NCI-H524 (cell line): ENCODE measurements at places on chromosomes 12 and 14.
A peak's percentile ranks its signal among the peaks of the same experiment; 100 is the strongest.

GRCh38 chr12:99706736-99707473 lies 59.4 kb downstream of the GARIN6 start:
- DNase-seq: no peak

DNA sequence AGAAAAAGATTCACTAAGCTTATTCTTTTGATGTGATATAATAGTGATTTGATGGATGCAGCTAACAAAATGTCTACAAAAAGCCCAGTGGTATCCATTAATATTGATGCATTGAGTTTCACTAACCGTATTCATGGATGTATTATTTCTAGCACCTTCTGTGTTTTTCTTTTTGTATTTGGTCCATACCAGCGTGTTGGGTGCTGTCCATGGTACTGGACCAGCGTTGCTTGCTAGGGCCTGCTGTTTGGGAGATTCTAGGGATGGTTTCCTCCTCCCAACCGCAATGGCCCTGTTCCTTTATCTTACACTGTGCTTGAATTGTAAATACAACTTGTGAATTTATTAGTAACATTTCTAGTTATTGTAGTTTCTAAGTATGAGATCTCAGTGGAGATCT lies 31.7 kb downstream of the ANO4 start:
- DNase-seq: no peak

GRCh38 chr14:104778694-104779331 lies 16.7 kb downstream of the AKT1 start:
- no peak for DNase-seq

GRCh38 chr14:64364907-64365306 lies 23.2 kb upstream of the MTHFD1 start:
- no peak for DNase-seq

GRCh38 chr12:66725031-66725430 lies 46.2 kb upstream of the GRIP1 start:
- DNase-seq: no peak

DNA sequence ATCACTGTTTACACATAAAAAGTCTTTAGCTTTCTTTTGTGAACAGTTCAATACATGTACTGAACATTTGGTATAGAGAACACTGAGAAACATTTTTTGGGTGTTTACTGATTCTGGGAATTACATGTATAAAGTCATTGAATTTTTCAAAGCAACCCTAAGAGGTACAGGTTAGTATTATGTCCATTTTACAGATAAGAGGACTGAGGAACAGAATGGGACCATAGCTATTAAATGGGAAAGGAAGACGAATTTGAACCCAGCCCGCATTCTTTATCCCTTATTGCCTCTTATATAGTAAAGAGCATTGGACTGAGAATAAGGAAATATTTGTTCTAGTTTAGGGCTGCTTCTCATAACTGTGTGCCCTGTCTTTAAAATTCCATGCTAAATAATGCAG lies 889 bp upstream of the KANSL2 start:
- no peak for DNase-seq

DNA sequence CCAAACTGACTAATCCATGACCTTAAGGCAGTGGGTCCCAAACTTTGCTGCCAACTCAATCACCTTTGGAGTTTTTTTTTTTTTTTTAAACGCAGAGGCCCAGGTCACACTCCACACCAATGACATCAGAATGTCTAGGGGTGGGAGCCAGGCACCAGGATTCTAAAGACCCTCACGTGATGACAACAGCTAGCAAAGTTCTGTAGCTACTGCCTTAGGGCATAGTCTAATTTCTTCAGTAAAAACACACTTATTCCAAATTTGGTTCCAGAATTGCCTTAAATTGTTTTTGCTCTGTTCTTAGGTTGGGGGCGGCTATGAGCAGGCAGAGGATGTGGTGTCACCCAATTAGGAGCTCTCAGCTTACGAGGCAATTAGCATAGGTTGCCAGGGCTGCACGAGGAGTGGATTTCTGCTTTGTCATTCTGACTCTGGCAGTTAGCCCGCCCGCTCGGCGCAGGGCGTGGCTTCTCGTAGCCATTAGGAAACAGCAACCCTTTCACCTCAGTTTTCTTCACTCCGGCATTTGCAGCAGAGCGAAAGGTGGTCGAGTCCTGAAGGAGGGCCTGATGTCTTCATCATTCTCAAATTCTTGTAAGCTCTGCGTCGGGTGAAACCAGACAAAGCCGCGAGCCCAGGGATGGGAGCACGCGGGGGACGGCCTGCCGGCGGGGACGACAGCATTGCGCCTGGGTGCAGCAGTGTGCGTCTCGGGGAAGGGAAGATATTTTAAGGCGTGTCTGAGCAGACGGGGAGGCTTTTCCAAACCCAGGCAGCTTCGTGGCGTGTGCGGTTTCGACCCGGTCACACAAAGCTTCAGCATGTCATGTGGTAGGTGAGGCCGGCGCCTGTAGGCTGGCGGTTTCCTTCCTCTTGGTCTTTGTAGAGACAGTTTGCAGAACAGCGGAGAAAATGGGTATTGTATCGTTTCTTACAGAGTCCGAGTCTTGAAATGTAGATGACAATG lies 16.7 kb upstream of the EID3 start:
- peak; percentile 89 for DNase-seq

DNA sequence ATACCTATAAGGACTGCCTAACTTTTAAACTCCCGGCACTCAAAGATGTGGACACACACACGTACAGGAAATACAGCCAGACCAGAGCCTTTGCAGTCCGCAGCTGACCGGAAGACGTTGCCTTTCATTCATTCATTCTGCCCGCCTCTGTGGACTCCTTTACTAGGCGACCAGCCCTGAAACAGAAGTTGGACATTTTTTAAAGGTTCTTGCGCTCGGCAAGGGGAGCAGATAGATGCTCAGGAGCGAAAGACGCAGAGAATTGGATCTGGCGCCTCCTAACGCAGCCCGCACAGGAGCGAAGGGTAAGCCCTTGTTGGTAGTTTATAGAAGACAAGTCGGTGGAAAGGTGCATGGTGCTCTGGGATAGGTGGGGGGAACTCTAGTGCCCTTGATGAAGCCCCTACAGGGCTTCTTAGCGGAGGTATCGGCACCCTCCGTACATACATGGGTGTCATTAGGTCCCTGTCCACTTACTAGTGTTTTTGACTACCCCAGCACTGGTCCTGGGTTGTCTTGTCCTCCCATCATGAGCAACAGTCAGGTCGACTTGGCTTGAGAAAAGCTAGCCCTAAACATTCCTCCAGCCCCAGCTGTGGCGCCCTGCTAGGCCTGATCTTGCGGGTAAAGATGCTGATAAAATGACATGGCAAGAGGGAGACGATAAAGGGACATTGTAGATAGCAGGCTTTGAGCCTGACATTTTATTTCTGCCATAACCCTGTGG lies at the start of gene KDM2B:
Gene KDM2B (minus strand): TSS at position 65 of the 727 bp plus-strand sequence. CDS start 112 bp downstream, outside the sequence.
- no peak for DNase-seq

GRCh38 chr12:19491863-19492262 lies 52.6 kb downstream of the AEBP2 start:
- DNase-seq: no peak

GRCh38 chr14:50083467-50084337 lies 32.7 kb downstream of the VCPKMT start:
- no peak for DNase-seq

GRCh38 chr12:89225808-89226411 lies 126.4 kb downstream of the DUSP6 start:
- no peak for DNase-seq

DNA sequence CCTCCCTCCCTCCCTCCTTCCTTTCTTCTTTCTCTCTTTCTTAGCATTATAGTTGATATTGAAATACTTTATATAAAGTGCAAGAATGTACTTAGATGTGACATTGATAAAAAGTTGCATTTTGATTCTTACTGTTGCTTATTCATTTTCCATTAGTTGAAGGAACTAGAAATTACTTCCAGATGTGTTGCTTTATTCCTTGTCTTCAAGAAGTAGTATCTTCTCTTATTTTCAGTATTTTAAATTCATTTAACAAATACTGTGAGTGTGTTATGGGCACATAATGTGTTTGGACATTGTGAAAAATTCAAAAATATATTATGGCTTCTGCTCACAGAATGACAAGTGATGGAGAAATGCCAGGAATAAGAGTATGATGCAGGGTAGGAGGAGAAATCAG lies 45.6 kb downstream of the TRMT5 start:
- no peak for DNase-seq

DNA sequence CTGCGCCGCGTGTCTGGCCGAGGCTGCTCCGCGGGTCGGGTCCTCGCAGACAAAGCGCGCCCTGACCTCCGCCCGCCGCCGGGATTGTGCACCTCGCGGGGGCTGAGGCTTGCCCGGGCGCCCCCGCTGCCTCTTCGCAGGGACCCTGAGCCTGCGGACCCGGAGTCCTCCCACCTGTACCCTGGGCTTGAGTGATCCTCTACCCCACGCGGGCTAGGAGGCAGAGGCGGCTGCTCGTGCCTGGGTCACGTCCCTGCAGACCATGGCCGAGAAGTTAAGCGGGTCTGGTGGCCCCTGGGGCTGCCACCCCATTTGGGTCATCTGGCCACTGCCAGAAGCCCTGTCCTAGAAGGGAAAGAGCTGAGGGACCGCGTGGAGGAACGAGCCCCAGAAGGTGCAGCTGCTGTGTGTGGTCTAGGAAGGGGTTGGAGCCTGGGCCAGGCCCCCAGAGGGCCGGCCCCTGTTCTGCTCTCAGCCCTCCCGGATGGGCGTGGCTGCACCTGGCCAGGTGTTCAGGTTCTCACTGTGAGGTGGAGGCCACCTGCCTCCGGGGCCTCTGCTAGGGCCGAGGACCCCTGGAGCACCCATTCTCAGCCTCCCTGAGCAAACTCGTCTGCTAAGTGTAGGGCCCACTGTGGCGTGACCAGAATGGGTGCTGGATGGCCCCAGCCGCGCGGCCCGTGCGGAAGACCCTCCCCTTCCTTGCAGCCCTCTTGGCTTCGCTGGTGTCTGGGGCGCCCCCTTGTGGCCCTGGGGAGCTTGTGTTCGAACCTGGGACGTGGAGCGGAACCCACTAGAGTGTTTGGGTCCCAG lies 49.6 kb downstream of the LRCOL1 start:
- DNase-seq: peak; percentile 80

DNA sequence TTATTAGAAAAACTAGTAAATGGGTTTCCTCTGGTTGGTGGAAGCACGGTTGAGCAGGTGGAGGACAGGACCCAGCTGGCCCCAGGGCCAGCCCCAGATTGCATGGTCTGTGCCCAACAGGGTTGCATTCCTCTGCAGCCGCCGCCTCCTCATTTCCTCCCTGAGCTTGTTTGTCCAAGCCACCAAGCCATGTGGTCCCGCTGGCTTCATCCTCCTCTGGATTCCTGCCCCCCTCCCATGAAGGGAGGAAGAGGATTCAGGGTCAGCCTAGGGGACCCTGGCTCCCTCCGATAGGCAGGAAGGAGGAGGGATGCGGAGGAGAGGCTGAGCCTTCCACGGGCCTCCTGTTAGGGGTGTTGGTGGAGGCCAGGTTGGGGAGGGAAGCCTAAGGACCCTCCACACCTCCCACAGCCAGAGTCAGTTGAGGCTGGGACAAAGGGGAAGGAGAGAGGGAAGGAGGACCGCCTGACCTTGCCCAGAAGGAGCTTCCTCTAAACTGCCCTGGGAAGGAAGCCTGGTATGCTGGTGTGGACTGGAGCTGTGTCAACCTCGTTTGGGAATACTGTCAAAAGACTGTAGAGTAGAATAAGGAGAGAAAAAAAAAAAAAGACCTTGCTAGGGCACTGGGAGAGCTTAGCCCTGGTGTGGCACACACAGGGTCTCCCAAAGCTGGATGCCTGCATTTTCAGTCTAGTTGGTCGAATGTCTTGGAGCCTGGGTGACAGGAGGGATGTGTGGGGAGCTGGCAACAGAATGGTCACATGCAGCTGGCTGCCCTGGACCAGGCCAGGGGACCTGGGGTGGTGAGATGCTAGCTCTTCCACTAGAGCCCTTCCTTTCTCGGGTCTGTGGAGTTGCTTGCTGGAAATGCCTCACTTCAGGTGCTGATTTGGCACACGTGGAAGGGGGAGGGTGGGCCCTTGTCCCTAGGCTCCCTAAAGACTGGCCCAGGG lies 42.4 kb downstream of the PLEKHG3 start:
- DNase-seq: no peak

DNA sequence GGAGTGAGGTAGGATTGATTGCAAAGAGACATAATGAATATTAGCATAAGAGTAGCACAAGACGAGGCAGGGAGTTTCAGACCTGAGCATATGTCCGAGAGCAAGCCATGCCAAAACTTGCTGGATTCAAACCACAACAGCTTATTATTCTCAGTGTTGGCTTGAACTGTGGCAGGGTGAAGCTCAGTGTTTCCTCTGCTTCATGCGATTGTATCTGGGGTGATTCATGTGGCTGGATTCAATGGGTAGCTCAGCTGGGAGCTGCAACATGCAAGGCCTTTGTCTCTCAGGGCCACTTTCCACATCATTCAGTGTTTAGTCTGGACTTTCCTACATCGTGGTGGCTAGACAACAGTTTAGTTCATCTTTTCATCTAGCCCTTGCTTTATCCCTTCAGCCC lies 22.1 kb upstream of the E2F7 start:
- no peak for DNase-seq

GRCh38 chr12:96436366-96437170 lies 36.3 kb upstream of the CDK17 start:
- peak; percentile 15 for DNase-seq

GRCh38 chr14:61533513-61534255 lies 161.6 kb upstream of the HIF1A start:
- no peak for DNase-seq

DNA sequence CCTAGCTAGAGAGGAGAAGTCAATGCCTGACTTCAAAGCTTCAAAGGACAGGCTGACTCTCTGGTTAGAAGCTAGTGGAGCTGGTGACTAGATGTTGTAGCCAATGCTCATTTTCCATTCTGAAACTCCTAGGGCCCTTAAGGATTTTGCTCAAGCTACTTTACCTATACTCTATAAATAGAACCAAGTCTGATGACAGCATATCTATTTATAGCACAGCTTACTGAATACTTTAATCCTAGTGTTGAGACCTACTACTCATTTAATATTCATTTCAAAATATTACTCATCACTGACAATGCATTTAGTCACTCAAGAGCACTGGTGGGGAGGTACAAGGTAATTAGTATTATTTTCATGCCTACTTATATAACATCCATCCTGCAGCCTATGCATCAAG lies 137.2 kb upstream of the PELI2 start:
- DNase-seq: no peak

GRCh38 chr12:50296554-50296953 lies 13.2 kb upstream of the LIMA1 start:
- DNase-seq: no peak

GRCh38 chr14:92800012-92800411 lies 5.9 kb downstream of the GOLGA5 start:
- DNase-seq: no peak

- no peak for DNase-seq
Measured at GRCh38 chr12:77599782-77600467, 230.8 kb upstream of the NAV3 start.

- DNase-seq: no peak
Measured at GRCh38 chr12:85424581-85425348, 144.7 kb downstream of the ALX1 start.

DNA sequence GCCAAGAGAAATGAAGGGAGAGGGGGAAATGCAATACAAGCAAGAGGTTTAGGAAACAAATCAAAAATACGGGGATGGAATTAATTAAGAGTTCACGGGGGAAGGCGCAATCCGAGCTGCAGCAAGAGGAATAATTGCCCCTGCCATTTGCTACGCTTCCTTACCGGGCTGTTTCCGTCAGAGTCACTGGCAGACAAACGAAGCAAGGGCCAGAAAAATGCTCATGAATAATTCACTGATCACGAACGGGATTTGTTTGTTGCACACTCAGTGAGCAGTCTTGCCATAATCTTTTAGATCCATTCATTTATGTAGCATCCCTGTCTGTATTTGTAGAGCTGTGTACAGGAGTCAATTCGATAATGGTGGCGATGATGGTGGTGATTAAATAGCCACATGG lies 39.0 kb downstream of the PLXNC1 start:
- DNase-seq: no peak
